ENCODE measurements at places on chromosomes 4 and X.

DNA sequence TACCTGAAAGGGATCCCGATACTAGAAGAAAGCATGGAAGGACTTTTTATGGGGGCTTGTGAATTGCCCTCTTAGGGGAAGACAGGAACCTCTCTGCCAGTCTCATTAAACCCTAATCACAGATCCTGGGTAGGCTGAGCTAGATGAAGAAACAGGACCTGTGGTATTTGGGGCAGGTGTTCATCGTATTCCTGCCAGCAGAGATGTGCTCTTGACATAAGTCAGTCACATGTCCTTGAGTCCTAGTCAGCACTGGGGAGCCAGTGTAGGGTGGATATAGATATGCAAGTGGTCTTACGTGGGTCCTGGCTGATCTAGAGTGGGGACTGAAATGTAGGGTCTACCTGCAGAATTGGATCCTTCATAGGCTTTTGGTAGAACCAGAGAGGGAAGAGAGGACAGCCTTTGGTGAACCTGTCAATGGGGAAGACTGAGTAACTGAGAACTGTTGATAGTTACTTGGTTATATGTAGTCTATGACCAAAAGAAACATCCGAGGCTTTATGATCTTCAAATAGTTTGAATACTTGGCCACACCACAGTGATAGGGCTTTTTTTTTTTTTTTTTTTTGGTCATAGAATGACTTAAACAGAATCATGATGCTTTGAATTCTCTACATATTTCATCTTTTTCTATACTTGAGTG is 63.5 kb upstream of the WDR1 start:
- no peak for DNase-seq

- DNase-seq: no peak
Measured at GRCh38 chrX:79466636-79467035, 99.5 kb upstream of the ITM2A start.

DNA sequence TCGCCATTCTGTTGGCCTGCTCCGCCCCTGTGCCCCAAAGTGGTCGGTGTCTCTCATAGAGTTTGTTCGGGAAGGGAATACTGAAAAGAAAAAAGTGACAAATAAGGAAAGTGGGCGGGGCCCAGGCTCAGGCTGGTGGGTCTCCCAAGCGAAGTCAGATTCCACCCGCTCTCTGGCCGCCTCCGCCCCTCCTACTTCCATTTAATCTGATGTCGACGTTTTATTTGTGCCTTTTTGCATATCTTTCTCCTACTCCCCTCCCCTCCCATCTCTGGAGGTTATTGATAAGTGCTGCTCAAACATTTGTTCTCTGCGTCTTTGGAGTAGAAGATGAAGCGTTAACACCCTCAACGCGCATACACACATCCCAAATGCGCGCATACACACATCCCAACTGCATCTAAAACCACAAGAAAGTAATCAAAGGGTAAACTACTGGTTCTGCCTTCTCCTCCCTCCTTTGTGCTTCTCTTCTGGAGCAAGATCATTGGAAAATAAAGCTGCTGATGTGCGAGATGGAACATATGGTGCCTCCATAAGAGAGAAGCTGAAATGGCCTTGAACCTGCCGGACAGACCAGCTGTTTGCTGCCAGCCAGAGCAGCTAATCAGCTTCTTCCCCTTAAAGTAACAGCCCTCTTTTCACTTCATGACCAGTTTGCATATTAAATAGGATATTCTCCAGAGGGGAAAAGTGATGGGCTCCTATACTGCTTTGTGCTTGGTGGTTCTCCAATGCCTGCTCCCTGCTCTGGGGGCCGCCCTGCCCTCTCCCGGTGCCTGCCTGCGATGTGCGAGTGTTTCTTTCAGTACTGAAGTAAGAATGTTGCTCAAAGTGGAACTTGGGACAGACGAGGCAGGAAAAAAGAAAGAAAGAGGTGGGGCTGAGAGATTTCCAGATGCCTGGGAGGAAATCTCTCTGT is 3.1 kb downstream of the MAMLD1 start:
- no peak for DNase-seq

DNA sequence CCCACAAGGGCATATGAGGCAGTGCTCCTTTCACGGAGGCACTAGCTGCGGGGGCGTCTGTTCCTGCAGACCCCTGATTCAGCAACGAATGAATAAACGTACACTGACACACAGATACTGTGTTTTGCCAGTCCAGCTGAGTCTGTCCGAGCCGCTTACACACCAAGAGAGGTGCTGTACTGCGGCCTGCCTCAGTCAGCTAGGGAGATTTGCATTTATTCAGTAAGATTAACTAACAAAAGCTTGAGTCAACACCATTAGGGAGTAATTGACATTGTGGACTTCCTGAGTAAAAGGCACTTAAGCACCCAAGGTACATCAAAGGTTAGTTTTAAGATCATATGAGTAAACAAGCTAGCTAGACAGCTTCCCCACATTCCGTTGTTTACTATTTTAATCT is 31.0 kb upstream of the BEX4 start:
- no peak for DNase-seq

GRCh38 chrX:124224528-124224927 is 107.9 kb upstream of the TEX13D start:
- DNase-seq: no peak

DNA sequence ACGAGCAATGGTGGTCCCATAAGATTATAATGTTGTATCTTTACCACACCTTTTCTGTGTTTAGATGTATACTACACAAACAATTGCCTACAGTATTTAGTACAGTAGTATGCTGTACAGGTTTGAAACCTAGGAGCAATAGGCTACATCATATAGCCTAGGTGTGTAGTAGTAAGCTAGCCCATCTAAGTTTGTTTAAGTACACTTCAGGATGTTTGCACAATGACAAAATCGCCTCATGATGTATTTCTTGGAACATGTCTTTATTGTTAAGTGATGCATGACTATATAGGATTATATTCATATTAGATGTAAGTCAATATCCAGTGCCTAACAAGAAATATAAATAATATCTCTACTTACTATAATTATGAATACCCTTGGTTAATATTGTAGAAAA is 104.6 kb downstream of the SLC10A6 start:
- DNase-seq: no peak

DNA sequence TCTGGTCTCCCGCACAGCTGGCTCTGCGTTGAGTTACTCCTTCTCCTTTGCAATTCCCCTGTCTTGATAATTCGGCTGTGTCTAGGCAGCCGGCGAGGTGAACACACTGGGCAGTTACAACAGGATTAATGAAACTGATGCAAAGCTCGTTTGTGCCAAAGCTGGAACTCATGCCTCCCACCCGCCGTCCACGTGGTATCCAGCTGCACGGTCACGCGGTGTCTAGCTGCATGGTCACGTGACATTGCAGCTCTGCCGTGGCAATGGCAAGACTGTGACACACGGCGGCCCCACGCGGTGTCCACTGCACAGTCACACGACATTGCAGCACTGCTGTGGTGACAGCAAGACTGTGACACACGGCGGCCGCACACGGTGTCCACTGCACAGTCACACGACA is 31.2 kb upstream of the LRPAP1 start:
- no peak for DNase-seq

GRCh38 chrX:71927040-71927439 is 16.4 kb downstream of the NHSL2 start:
- DNase-seq: no peak

DNA sequence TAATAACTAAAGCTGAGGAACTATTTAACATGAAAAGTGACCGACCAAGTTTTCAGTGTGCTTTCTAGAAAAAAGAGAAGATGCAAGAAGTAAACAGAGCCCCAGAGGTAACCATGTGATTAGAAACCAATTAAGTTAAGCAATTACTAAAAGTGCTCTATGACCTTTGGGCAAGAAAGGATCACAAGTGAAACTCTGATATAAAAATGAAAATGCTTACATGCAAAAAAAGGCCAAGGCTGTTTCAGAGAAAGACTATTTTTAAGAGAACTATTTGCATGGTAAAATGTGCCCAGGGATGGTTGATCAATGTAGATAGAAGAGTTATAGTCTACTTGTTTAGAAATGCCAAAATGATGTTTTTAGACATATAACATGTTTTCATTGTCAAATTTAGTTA is 22.0 kb downstream of the KLHL15 start:
- no peak for DNase-seq

- DNase-seq: no peak
Measured at GRCh38 chr4:46508216-46508615, 118.3 kb upstream of the GABRA2 start.

GRCh38 chr4:69727426-69727825 is 33.0 kb downstream of the SULT1B1 start:
- no peak for DNase-seq

DNA sequence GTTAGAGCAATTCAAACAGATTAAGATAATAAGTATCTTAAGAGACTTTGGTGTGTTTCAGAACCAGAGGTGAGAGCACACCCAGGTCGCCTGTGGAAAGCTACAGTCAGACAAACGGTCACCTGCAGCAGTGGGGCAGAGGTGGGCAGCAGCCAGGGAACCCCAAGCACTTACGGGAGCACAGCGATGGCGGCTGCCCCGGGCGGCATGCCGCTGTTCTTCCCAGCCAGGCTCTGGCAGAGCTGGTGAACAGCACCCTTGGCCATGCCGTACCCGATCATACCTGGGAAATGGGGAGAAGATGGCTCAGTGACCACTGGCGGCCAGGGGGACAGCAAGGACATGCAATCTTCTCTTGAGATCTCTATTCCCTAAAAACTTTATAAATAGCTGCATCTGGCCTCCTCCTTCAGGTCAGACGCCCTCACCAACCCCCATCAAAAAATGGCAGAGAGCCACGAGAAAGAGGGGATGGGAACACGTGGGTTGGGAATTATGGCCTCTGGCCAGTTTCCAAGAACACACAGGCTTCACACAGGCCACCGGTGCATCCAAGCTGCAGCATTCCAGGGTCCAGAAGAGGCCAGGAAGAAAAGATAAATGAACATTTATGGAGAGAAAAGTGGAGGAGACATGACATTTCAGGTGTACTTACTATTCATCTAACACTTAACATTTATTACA is 19.7 kb downstream of the QDPR start:
- no peak for DNase-seq
